ENCODE measurements at places on chromosomes 1 and 21.

DNA sequence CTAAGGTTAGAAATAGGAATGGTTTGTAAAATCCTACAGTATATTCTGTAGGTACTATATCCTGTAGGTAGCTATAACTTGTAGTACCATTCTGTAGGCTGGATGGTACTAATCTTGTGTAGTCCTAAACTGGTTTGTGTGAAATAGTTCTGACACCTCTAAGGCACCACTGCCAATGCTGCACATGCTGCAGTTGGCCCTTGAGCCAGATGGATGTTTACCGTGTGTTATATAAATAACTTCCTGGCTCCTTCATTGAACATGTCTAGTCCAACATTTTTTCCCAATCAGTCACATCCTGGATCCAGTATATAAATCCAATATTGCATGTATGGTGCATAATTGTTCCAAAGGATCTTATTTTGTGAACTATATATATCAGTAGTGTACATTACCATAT, 89.5 kb upstream of the GNG4 start:
- no peak for DNase-seq

DNA sequence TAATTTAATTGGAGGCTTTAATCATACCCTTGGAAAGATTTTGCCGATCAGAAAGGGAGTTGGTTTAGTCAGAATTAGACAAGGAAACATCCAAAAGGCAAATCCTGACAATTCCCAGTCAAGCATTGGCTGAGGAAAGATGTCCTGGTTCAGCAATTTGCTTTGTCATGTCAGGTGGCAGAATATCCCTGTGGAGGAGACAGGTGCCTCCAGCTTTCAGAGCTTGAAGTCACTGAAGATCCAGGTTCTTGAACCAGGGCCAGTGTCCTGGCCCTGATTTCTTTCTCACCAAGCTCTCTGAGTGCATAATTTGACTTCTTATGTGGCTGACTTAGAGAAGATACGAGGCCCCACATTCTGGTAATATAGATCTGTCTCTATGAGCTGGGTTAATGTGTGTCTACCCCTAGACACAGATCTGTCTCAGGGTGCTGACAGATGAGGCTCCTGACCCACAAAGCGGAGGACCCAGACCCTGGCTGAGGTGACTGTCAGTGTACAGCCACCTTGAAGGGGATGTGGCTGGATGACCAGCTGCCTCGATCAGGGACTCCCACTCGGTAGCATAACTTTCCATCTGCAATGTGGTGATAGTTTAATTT, 118.9 kb downstream of the HHAT start:
- no peak for DNase-seq

DNA sequence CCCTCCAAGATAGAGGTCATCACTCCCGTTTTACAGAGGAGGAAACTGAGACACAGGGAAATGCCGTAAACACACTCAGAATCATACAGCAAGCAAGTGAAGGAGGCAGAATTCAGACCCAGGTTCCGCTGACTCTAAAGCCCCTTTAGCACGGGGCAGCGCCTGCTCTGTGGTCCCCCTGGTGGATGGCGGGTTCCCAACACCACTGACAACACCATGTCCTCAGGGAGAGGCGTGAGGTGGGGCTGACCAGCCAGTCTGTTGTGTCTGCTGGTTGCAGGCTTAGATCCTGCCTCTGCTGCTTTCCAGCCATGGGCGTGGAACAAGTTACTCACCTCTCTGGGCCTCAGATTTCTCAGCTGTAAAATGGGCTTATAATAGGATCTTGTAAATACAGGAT, 617.3 kb downstream of the MATN1 start:
- DNase-seq, result no peak

DNA sequence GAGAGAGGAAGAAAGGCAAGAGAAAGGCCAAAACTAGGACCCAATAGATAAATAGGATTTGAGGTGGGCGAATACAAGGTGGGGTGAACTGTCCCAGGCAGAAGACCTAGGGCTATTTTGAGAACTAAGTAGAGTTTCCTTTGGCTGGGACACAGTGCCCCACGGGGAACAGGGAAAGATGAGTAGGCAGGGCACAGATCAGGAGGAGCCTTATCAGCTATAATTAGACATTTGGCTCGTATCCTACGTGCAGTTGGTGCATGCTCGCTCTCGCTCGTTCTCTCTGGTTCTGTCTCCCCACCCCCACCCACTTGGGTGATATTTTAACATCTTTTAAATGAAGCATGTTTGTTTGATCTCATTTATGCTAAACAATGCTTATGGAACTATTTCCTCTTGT, 235.0 kb upstream of the JUN start:
- no peak for DNase-seq

DNA sequence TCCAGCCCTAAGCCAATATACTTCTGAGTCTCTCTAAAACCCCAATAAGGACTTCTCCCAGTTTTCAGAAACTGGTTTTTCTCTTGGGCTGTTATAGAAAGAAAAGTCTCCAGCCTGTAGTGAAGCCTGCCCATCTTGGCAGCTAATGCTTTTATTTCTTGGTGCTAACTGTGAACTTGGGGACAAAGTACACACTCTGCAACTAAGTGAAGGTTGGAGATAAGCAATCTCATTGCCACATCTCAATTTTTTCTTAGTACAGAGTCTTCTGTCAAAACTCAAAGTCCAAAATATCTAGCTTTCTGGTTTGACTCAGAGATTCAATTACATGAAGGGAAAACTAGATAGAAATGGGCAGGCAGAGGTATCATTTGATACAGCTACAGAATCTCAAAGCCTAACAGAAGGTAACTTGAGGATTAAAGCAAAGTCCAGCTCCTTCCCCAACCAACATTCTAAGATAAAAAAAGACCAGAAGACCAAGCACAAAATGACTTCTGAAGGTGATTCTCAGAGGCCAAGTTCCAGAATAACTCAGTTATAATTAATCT, 14.0 kb downstream of the AK2 start:
- DNase-seq, result no peak

DNA sequence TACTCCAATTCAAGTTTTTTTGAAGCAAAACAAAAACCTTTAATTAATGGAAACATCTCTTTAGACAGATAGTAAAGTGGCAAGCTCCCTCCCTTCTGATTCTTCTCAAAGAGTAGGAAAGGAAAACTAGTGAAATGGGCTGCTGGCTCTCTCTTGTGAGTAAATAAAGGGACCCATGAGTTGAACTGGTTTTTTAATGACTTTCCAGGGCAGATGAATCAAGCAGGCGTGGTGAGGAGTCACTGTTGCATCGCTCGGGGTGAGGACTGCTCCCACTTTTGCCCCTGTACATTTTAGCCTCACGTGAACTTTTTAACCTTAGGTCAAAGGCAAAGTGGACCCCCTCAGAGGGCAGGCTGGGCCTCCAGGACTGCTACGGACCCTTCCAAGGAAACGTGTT, 64.8 kb downstream of the ABCA4 start:
- DNase-seq, result no peak

DNA sequence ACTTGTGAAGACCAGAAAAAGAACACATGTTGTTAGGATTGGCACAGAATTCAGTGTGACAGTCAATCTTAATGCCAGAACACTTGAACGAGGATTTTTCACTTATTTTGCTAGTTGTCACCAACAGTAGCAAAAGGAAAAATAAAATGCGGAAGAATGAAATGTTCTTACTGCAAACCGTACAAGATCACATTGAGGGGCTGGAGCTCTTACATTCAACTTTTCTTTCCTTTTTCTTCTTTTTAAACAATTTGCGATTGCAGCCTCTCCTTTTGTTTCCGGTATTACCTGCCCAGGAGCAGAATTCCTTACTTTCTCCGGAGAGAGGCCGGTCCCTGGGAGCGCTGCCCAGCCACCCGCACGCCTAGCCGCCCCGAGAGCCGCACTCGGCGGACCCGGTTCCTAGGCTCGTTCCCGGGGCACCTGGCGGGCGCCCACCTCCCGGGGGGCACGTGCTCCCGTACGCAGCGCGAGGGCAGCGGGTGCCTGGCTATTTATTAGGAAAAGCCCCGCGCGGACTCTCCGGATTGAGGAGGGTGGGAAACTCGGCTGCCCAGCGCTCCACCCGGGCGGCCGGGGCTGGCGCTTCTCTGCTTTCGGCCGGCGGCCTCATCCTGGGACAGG, 1.2 kb upstream of the CAMTA1 start:
- DNase-seq, result no peak

- DNase-seq, result no peak
Observed at GRCh38 chr1:71599306-71599705, 518.5 kb upstream of the ZRANB2 start.

- DNase-seq, result no peak
Observed at GRCh38 chr1:18094096-18094495, 13.5 kb upstream of the IGSF21 start.

- DNase-seq, result no peak
Observed at GRCh38 chr21:14487490-14488432, 58.4 kb downstream of the SAMSN1 start.
